CD4-positive, alpha-beta T cell treated with Interleukin-6 for 4 hours (primary cell): ENCODE measurements at places on chromosomes 7 and 10.

GRCh38 chr7:86158111-86158510 is 485.6 kb upstream of the GRM3 start:
- no peak for DNase-seq

- DNase-seq, result no peak
Observed at GRCh38 chr10:119222966-119223386, 15.6 kb downstream of the GRK5 start.

DNA sequence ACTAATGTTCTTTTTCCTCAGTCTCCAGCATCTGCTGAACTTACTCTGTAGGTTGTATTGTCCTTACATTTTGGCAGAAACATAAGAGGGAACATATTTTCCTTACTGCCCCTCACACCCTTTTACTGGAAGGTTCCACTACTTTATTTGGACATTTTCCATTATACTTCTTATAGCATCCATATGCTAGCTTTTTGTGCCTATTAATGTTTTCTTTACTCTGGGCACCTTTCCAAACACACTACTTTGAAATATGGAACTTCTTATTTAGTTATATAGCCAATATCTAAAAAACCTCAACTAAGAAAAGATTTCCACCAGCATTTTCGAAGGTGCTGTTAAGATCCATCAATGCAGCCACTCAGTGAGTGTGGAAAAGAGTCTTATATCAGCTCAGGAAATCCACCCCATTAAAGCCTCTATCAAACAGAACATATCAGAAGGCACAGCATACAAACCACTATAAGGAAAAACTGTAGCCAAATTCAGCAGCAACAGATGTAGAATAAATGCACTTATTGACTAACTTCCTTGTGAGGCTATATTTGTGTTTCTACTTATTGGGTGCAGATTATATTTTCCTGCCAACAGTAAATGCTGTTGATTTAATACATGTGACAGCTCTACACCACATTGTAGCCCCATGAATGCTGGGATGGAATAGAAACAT is 272.5 kb upstream of the SEMA3E start:
- no peak for DNase-seq

DNA sequence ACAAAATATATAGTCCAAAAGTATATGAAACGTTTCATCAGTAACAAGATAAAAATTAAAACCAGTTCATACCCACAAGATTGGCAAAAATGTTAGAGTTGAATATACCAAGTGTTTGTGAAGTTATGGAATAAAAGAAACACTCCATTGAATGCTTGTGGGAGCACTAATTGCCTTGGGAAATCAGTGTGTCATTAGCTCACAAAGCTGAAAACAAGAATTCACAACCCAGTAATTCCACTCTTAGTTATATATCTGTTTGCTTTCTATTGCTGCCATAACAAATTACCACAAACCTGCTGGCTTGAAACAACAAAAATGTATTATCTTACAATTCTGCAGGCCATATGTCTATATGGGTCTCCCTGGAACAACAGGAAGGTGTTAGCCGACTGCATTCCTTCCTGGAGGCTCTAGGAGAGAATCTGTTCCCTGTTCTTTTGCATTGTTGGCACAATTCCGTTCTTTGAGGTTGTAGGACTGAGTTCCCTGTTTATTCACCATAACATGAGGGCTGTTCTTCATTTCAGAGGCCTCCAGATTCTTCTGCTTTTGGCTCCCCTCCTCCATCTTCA is 45.7 kb downstream of the SEM1 start:
- DNase-seq, result no peak

GRCh38 chr7:101017064-101017777 is 2.7 kb upstream of the MUC17 start:
- peak; percentile 78 for DNase-seq

- no peak for DNase-seq
Observed at GRCh38 chr10:61744469-61744868, 81.7 kb downstream of the CABCOCO1 start.

DNA sequence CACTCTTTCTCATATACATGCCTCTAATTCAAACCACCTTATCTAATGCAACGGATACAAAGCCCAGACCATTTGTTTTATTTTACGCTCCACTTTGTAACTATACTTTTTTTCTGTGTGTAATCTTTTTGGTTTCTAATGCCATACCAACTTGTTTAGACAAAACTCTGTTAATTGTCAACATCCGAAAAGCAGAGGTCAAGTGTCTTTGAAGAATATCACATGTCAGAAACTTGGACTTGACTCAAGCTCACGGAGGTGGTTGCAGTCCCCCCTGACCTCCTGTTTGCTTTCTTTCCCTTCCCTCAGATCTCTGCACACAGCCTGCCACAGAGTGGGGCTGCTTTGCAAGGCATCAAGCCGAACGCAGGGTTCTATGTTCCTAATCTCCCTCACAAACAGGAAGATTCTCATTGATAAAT is 698.9 kb downstream of the PARD3 start:
- DNase-seq, result no peak

DNA sequence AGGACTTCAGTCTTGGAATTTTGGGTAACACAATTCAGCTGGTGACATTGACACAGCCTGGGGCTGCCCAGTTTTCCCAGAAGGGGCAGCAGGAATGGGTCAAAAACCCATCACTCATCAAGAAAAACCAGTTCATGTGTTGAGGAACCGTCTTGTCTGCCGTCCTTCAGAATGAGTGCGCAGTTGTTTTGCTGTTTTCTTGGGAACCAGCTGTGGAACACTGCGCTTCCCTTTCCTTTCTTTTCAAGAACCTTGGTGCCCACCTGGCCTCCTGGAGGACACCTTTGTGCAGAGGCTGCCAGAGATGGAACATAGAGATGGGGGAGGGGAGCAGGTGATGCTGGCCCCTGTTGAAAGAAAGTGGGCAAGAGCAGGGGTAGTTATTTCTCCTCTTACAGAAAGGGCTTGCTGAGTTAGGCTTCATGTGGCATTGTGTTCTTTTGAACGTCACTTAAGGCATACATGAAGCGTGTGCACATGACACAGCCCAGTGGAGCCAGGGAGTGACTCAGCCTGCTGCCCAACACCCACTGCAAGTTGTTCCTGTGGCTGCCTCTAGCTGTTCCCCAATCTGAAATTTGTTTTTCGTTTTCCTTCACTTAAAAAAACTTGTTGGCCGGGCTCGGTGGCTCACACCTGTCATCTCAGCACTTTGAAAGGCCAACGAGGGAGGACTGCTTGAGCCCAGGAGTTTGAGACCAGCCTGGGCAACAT is 87.4 kb upstream of the TNS3 start:
- no peak for DNase-seq

- DNase-seq, result no peak
Observed at GRCh38 chr10:67912331-67912946, 28.0 kb downstream of the SIRT1 start.

DNA sequence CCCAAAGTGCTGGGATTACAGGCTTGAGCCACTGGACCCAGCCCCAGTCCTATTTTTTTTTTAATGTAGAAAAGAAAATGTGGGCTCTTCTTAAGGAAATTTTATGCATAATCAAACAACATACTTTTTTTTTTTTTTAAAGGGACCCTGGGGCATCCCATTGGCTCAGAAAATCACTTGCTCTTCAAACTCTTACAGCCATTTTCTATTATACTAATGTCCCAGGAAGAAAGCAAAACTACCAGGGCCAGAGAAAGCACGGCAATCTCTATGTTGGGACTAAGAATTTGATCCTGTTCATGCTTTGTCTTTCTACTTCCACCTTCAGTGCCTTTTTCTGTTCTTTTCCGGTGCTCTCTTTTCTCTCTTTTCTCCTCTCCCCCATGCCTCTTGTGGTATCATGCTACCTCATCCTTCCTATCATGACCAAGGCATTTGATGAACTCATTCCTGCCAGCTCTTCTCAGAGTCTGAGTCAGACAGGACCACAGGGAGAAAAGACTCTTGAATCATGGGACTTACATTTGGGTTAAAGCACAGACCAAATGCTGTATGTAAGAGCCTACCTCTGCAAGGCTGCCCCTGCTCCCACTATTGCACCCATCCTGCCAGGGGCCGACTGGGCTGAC is 76.4 kb upstream of the CCNY start:
- no peak for DNase-seq

DNA sequence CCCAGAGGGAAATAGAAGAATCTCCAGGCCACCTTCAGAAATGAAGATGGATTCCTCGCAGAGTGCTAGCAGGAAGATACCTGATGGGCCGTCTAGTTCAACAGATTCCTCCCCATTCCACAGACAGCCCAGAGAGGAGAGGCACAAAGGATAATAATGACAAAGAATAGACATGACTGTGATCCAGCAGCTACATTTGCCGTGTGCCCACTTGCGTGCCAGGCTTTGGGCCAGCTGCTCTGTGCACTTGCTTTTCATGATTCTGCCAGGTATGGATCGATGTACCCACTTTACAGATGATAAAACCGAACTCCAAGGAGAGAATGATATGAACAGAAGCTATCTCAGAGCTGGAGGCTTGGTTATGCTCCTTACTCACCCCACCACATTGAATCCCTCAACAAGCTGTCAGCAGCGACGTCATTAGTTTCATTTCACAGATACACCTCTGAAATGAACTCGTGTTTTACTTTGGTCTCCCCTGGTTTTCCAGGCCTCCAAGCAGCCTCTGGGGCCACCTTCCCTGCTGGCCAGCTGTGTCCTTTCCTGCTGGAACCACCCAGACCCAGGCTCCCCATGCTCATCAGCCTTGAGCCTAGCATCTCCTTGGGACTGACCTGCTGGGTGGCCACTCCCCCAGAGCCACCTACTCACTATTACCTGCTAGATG is 11.9 kb upstream of the WDFY4 start:
- DNase-seq, result no peak

DNA sequence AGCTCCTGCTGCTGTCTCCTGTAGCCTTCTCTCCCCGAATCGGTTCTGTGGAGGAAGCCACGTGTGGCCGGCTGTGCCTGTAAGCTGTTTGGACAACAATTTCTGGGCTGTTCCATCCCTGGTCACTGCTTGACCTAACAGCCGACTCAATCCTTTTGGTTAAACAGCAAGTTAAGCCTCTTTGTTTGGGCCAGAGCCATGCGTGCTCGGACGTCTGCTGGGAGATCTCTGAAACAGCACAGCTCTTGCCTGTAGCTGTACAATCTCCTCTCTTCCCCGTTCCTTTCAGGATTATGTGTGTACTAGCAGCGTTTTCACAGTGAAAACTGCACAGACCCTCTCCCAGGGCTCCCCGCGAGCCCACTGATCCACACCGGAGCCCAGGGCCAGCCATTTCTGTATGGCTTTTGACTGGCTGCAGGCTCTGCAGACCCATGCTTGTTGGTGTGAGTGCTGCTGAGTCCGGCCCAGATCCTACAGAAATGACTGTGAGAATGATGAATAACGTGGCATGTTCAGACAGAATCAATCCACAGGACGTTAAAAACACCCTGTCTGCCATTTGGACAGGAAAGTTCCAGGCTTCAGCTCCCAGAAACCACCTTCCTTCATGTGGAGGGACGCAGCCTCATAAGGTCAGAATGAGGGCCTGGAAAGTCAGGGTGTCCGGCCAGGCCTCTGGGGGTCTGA is 428.6 kb upstream of the ADARB2 start:
- DNase-seq, result no peak

GRCh38 chr7:142703655-142704305 is 45.5 kb upstream of the PRSS1 start:
- no peak for DNase-seq

DNA sequence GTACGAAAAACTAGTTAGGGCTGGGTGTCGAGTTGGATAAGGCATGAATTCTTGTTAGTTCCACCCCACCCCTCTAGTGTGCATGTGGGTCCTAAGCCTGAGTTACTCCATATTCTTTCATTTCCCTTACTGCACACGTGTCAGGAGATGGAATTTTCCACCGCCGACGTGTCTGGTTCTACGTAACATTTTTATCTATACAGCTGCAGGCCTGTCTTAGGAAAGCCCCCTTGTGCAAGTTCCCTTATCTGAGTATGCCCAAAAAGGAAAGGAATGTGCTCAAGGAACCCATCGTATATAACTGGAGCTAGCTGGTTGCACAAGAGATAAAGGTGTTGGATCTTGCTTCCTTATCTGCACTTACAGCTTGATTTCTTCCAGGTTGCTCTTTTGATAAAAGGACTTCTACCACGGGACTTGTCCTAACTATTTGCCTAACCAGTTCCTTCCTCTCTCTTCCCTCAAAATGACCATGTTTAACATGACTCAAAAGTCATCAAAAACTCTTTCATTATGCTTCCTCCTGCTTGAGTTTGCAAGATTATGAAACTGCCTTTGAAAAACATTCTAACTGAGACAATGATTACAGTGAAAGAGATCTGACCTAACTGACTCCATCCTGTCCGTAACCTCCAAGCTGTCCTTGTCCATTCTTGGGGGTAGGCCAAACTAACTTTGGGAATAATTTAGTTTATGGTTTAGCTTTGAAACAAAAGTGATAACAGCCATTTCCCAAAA is 181.4 kb downstream of the AKR1D1 start:
- DNase-seq, result no peak

DNA sequence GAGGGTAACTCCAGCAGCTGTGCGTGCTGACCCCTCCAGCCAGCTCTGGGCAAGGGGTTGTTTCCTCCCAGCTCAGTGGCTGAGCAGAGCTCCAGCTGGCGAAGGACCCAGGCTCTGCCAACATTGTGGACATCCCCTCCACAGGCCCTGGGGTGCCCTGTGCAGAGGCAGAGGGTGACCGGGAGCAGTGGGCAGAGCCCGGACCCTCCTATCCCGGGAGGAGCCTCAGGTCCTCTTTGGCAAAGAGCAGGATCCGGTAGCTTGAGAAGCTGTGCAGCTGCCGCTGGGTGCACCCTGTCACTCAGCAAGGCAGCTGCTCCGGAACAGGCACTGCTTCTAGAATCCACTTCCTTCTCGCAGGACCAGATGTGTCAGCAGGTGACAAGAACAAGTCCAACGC is 175.9 kb downstream of the EBF3 start:
- no peak for DNase-seq

DNA sequence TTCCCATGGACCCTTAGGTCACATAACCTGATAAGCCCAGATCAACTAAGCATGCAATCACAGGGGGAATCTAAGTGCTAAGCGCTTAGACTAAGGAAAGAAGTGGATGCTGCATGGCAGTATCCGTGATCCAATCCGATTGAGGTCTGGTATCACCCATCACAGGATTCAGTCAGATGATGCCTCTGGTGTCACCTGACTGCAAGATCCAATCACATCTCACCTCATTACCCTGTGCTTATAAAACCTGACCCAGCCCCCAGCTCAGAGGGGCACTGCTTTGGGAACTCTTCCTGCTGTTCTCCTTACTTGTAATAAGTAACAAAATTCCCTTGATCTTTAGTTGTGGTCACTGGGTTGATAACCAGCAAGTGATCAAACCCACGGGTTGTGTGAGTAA is 84.7 kb upstream of the TMEM168 start:
- DNase-seq, result no peak

GRCh38 chr10:129386415-129387257 is 80.4 kb upstream of the MGMT start:
- no peak for DNase-seq

DNA sequence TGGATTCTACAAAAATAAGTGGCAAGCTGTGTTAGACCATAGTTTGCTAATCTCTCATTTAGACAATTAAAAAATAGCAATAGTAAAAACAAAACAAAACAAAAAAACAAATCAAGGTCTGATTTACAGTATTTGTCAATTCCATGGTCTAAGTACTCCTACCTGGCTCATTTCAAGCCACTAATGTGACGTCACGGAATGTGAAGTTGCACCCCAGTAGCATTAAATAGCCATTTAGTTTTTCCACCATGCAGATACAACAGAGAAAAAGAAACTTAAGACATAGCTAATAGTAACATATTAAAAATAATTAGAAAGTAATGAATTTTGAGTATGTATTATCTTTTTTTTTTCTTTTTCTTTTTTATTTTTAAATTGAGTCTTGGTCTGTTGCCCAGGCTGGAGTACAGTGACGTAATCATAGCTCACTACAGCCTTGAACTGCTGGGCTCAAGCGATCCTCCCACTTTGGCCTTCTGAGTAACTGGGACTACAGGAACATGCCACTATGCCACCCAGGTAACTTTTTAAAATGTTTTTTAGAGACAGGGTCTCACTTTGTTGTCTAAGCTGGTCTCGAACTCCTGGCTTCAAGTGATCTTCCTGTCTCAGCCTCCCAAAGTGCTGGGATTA is 101.2 kb downstream of the MKX start:
- no peak for DNase-seq
